ENCODE measurements at places on chromosomes 4 and X.

GRCh38 chrX:8738588-8739189, 6.8 kb upstream of the ANOS1 start:
- peak; percentile 26 for DNase-seq

DNA sequence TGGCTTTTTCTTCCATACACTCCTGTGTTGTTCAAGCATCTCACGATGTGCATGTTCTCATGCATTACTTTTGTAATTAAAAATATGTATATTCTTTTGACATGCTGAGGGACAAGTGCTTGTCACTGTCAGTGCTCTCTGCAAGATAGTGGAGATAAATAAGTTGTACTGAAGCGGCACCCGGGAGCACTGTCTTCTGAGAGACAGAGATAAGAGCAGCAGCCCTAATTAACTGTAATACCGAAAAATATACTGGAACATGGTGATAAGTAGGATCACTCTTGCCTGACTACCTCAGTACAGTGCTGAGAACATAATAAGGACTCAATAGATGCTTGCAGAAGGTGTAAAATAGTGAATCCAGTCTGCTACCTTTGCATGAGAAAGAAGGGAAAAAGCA, 9.4 kb upstream of the GPR173 start:
- DNase-seq, result no peak

DNA sequence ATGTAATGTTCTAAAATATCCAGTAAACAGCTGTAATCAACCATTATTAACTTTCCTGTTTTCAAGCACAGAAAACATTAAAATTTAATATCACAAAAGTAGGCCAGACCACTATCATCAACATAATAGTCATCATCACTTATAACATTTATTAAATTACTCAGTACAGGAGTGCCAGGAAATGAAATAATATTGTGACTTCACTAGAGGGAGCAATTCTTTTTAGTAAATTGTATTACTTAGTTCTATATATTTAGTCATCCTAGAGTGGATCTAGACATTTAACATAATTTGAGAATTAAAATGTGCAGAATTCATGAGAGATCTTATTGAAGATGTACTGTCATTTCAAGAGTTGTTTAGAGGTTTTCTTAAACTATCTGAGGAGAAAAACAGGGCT, 33.6 kb downstream of the PITX2 start:
- no peak for DNase-seq

DNA sequence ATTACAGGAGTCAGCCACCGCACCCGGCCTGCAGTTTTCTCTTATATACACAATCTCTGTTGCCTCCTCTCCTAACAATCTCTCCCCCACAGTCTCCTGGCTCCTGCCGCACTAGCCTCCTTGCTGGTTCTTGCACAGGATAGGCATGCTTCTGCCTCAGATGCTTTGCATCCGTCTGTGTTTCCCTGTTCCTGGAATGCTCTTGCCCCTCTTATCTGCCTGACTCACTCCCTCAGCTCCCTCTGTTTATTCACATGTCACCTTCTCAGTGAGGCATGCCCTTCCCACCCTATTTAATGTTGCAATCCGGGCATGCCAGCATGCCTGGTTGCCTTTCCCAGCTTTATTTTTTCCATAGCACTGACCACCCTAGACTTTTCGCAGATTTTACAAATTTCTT, 161.9 kb downstream of the PHF8 start:
- no peak for DNase-seq

DNA sequence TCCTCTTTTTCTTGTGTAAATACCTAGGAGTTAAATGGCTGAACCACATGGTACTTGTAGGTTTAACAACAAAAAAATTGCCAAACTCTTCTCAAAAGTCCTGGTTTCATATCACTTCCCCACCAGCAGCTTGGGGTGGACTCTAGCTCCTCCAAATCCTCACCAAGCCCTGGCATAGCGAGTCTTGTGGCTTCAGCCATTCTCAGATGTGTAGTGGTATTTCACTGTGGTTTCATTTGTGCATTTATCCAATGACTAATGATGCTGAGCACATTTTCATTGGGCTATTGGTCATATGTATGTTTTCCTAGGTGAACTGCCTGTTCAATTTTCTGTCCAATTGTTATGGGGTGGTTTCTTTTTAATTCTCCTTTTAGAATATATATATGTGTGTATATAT, 249.3 kb downstream of the NLGN4X start:
- no peak for DNase-seq

DNA sequence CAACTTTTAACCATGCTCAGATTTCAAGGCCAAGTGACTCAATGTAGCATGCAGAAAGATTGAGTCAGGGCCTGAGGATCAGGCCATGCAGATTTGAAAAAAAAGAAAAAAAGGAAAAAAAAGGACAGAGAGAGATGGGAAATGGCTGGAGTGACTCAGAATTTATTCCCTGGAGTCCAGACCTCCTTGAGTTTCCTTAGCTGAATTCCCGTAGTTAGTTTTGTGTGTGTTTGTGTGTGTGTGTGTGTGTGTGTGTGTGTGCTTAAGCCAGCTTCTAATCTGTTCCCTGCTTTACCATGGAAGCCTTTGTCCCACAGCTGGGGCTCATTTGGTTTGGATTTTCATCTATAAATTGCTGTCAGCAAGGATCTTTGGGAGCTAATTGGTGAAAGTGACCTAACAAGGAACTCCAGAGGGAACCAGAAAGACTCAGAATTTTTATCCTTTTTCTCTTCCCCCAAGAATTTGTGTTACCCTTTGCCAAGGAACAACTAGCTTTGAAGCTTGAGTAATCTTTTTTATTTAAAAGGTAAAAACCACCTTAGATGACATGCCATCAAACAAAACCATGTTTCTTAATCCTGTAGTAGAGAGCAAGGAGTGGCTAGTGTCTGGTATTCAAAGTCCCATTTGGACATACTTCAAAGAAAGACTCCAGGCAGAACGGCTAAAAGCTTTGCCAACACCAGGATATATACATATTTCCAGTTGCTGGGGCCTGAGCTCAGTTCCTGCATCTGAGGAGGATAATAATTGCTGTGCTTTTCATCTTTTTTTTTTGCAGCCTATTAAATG, 109.0 kb upstream of the DDIT4L start:
- no peak for DNase-seq

- no peak for DNase-seq
Measured at GRCh38 chrX:52352551-52352950, 16.3 kb upstream of the XAGE2 start.

Data from activated CD4-positive, alpha-beta T cell treated with anti-CD3 and anti-CD28 coated beads, Interleukin-2, amount 50 U/mL, for 48 hours (primary cell).